Activated CD8-positive, alpha-beta memory T cell treated with anti-CD3 and anti-CD28 coated beads for 4 hours (primary cell): ENCODE measurements at places on chromosomes 2 and 18.

DNA sequence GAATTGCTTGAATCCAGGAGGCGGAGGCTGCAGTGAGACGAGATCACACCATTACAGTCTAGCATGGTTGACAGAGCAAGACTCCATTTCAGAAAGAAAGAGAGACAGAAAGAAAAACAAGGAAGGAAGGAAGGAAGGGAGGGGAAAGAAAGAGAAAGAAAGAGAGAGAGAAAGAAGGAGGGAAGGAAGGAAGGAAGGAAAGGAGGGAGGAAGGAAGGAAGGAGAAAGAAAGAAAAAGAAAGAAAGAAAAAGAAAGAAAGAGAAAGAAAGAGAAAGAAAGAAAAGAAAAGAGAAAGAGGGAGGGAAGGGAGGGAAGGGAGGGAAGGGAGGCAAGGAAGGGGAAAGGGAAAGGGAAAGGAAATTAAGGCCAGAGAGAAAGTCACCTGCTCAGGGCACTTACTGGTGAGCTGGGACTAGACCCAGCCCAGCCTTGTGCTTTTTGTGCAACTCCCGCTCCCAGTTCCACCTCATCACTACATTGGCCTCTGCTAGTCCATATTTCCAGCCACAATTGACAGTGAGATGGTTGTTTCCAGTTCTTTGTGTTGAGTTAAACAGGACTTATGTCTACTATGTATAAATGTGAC is 35.7 kb downstream of the MOGAT1 start:
- no peak for DNase-seq

DNA sequence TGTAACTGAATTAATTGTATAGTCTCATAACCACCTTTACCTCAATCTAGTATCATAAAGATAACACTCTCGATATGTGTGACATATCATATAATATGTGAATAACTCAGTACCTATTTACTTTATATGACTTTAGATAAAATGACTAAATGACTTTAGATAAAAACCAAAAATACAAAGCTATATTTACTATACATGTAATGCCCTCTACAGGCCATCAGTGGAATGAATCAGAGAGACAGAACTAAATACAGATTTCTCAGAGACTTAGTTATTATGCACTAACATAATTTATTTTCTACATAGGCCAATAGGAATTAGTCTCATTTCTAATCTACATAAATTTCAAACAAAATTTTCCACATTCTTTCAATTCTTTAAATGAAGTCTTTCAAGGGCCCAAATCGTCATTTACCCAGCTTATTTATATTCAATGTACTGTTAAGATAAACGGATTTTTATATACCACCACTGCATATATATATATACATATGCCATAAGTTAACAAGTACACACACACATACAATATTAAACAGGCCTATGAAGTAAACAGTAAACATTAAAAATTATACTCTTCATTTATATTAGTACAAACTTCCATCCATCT is 219.9 kb downstream of the EXOC6B start:
- DNase-seq, result no peak

- no peak for DNase-seq
Observed at GRCh38 chr18:51811883-51812282, 528.1 kb upstream of the DCC start.

- no peak for DNase-seq
Observed at GRCh38 chr2:59177748-59178147, 936.6 kb upstream of the FANCL start.

DNA sequence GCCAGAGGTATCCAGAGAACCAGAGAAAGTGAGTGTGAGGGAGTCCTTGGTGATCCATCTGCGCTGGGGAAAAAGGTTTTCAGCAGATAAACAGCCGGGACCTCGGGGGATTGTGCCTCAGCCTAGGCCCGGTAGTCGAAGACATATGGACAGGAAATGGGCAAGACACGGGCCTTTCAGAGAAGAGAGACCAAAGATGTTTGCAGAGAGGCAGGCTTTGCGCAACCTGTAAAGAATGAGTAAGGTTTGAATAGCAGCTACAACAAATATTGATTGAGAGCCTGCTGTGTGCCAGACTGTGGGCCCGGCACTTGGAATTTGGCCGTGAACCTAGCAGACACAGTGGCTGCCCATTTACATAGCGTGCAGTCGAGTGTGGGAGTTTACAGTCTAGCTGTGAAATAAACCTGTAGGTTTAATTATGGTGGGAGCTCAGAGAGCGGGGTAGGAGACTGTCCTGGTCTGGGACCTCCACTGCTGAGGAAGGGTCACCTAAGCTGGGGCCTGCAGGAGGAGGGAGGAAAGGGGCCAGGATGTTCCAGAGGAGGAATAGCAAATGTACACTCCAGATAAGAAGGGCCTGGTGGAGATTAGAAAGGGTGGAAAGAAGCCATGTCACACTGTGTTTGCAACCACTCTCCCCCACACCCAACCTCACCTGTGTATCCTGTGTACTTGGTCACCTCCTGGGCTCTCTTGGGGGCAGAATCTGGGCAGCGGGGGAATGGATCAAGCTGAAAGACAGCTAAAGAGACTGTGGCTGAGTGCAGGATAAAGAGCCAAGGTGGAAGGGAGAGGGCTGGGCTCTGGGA is 3.0 kb downstream of the SH2D6 start:
- DNase-seq, result no peak

- no peak for DNase-seq
Observed at GRCh38 chr2:216362730-216363129, 9.6 kb downstream of the MARCHF4 start.

DNA sequence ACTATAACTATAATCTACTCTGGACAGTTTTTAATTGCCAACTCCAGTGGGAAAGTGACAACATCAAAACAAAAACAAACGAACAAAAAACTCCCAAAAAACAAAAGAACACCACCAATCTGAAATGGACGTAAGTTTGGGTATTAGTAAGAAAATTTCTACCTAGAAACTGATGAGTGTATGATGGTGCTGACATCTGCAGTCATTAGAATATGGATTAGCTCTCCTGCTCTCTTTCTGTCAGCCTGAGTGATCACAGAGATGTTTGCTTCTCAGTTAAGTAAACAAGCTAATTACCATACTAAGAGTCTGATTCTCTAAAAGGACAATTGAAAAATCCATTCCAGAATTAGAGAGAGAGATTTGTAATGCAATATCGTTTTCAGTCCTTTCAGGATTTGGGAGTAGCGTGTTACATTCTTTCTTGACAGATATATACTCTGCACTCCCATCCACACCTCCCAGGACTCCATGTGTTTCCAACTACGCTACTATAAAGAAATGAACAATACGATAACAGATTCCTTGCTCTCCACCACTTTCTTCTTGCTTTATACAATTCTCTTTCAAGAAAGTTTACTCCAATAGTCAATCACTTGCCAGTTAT is 1347.4 kb upstream of the PIK3C3 start:
- no peak for DNase-seq

GRCh38 chr2:233037078-233037477 is 4.6 kb downstream of the NEU2 start:
- DNase-seq, result no peak

DNA sequence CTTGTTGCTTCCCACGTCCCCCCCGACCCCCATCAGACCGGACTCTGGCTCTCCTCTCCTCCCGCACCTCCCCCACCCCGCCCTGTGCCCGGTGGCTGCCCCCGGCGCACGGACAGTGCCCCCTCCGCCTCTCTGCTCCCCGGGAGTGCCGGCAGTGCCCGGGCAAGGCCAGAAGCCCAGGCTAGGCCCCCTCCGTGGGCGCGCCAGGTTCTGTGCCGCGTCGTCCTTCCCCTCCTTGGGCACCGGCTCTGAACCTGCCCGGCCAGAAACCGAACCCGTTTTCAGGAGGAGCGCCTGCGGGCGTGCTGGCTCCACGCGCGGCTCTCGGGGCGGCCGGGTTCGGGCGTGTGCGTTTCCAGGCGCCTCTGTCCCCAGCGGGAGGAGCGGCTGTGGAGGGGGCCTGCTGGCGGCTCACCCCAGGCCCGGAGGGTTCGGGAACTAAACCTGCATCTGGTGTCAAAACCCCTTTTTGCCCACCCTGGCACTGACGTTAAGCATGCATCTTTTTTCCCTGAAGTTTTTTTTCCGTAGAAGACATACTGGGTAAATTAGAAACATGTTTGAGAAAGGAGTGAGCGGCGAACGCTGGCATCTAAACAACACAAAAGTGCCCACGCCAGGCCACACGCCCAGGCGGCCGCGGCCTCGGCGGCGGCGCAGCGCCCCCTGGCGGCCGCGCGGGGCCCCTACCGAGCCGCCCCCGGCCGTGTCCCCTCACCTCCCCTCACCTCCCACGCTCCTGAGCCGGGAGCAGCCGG is 123.9 kb upstream of the SLC1A4 start:
- DNase-seq, result peak; percentile 26

DNA sequence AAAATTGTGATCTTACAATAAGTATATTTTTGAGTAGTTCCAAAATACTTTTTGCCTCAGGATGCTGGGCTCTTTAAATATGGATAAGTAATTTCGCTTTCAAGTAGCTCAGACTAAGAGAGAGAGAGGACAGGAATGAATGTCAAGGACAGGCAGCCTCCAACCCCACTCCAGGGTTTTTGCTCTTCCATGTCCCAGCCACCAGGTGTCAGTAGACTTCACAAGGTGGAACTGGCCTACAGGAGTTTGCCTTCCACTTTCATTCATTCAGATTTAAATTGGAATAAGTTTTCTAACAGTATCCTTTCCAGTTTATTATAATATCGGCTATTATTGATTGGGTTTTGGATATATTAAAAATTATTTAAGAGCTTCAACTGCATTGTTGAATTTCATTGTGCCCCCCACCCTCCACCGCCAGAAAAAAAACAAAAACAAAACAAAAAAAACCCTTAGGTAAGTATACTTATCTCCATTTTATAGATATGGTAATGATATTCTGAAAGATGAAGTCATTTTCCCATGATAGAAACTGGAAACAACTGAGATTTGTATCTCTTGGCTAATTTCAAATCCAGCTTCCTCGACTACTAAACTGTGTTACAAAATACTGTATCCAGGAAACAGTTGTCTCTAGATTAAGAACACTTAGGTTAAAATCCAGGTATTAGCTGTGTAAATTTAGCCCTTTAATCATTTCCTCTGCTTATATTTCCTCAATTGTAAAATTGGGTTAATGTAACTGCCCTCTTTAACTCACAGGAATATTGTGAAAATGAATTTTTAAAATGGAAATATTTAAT is 793.1 kb downstream of the ERBB4 start:
- no peak for DNase-seq

DNA sequence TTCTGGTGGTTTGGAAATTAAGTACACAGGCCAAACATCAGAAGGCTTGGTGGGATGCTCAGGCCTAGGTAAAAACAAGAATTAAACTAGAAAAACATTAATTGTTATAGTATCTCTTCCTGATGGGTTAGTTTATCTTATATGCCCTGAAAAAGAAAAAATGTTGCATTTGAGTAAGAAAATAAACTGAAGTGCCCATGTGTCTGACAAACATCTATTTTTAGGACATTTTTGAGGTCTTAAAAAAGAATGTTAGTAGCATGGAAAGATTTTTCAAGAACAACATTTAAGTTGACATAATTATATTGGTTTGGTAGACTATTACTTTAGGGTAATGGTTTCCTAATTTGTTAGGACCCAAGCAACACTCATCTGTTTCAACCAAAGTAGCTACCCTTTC is 140.1 kb upstream of the RND3 start:
- no peak for DNase-seq

- DNase-seq, result no peak
Observed at GRCh38 chr2:123434546-123435395, 590.3 kb upstream of the CNTNAP5 start.

DNA sequence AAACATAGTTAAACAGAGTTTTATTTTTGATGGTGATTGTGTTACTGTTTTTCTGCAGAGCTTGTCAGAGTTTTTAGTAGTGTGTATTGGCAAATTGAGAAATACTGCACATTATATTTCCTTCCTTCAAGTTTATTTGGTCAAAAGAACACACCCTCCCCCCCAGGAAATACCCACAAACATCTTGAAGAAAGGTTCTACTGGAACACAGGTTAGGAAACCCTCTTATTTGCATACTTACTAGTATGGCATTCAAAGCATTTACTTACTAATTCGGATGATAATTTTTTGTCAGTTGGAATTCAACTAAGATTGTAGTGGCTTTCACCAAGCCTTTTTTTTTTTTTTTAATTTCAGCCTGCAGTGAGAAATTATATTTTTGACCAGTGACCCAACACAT is 9.1 kb downstream of the CAB39 start:
- DNase-seq, result no peak

DNA sequence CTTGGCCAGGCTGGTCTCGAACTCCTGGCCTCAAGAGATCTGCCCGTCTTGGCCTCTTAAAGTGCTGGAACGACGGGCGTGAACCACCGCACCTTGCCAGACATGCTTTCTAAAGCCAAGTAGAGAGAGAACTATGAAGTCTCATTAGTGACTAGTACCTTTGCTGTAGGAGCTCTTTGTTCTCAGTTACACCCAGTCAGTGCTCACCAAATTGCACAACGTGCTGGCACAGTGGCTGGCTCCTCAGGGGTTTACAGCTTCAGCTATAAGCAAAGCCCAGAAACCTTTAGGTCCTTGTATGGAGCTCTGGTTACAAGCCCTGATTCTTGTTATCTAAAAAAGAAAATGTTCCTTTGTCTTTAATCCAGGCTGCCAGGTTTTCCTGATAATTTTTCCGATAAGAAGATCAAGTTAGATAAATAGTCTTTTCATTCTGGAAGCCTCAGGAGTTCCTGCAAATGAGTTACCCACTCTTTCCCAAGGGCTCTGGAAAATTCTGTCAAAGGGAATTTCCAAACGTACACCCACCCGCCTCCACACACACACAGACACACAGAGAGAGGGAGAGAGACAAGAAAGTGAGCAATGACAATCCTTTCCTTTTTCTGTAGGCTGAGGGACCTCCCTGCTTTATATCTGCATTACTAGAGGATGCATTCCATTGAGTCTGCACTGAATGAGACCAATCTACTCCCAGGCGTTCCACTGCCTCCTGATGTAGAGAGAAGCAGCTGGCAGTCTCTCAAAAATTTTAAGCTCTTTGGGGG is 100.2 kb upstream of the CSRNP3 start:
- no peak for DNase-seq

DNA sequence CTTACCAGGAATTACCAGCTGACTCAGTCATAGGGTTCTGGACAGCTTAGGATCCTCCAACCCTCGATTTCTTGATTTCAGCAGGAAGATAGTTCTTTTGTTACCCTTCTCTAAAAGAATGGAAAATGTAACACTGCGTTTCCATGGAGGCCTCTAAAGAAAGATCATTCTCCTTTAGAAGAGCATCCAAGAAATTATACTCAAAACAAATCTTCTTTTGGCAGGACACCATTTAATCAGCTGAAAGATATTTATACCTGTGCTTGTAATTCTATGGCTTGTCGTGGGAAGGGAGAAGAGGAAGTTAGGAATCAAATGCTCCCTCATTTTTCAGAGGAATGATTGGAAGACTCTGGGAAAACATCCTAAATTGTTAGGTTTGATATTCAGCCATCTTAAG is 130.5 kb downstream of the RAB3GAP1 start:
- no peak for DNase-seq

DNA sequence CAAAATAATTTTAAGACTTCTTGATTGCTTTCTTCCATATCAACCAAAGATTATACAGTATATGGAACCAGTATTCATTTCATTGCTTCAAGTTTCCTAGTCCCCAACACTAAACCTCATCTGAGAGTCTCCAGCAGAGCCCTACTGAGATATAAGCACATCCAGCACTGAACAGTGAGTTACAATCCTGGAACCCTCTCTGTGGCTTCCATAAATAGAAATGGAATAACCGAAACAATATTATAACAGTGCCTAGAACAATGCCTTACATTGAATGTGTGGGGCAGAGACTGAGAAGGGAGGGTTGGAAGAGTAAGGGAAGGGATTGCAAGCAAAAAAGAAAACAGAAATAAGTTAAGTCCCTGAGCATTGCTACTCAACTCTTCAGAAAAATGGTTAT is 18.9 kb downstream of the AAK1 start:
- DNase-seq, result no peak
